ENCODE measurements at places on chromosomes 16 and 17. TPM values are rescaled to one million over a fixed set of nuclear protein-coding genes. Genes with fewer than 3 reads are reported as not detected.

Gene RRN3
- 27.8 TPM for total RNA-seq

Gene DNASE1L2
- total RNA-seq = 0.60 TPM

Gene KRT39
- total RNA-seq = 0.24 TPM

Gene SLC2A4
- total RNA-seq = not detected

Gene QPRT
- total RNA-seq = 18.4 TPM

Gene ATP2C2
- total RNA-seq = not detected

Gene PYY
- total RNA-seq = not detected

Gene NPIPB8
- total RNA-seq = not detected

Gene CCDC43
- 32.9 TPM for total RNA-seq

Gene PGAP3
- 4.0 TPM for total RNA-seq

Gene ZP2
- not detected for total RNA-seq

Gene HSPB9
- not detected for total RNA-seq

Gene OR1F1
- not detected for total RNA-seq

Gene HNF1B
- 0.12 TPM for total RNA-seq
